ENCODE measurements at places on chromosomes 1 and 21.

DNA sequence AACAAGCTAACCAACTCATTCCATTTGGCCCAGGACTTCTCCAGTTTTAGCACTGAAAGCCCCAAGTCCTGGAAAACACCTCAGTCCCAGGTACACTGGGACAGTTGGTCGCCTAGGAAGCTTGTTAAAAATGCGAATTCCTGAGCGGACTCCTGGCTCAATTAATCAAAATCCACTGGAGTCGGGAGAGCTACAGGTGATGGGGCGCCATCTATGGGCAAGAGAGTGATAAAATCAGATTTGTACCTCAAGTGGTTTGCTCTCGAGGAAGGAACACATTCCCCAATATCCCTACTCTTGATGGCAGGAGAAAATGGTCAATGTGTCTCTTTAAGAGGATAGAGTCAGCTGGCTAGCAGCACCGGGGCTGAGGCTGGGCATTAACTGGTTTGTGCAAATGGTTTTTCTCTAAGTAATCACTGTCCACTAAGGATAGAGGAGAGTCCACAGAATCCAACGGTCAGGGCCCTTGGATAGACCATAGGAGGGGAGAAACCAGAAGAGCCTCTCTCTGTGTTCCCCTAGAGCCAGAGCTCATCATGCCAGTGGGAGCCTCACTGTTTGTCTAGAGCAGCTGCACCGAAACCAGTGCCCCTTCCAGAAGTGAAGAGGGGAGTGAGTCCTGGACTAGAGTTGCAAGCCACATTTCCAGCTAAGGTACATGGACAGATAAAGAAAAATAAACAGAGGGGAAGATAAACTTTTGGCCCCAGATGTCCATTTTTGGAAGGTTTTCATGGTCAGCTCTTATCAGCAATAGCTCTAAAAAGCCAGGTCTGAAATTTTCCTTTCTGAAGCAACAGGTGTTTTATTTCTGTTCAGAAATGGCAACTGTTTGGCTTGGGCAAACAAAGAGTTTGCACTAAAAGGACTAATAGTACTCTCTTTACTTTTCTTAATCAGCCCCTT, 148.5 kb downstream of the TENT5C start:
- peak; percentile 73 for DNase-seq

GRCh38 chr1:93977598-93977945, 68.3 kb upstream of the GCLM start:
- peak; percentile 54 for DNase-seq

- DNase-seq, result no peak
Measured at GRCh38 chr1:108066808-108067207, 101.8 kb upstream of the VAV3 start.

DNA sequence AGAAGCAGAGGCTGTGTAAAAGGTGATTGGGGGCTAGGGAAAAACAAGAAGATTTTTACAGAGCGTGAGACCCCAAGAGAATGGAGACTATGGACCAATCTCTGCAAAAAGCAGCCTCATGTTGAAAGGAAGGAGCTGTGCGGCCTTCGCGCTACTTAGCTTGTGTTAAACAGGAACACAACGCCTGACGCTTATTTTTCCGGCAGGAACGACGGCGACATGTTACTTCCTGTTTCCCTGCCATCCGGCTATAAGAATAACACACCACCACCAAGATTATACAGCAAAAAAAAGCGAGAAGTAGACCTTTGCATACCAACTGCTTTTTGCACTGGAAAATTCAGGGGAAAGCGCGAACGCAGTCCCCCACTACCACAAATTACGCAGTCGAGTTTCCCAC, 272.7 kb downstream of the FAM72C start:
- no peak for DNase-seq

DNA sequence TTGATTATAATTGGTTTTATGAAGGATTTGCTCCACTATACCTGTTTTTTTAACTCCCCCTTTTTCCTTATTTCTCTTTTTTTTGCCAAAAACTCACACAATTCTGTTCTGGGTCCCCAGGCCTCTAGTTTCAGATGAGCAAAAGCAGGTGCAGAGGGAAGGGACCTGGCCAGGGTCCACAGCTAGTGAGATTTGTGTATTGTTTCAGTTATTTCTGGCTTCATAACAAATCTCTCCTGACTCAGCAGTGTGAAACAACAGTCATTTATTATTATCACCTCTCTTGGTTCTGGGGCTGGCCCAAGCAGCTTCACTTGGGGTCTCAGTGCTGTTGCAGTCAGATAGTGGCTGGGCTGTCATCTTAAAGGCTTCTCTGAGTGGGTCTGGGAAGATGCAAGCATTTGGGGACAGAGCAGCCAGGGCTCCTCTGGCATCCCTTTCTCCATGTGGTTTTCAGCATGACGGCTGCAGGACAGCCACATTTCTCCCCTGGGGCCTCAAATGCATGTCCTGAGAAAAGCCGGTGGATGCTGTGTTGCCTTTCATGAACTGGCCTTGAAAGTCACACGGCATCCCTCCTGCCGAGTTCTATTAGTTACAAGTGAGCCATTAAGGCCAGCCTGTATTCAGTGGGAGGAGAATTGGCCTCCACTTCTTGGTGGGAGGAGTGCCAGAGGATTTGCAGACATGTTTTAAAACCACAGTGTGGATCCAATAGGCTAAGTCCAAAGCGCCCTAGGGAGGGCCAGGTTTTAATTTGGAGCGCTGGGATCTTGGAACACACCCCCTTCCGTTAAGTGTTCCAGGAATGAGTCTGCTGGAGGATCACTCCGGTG, 137.1 kb downstream of the CAMTA1 start:
- peak; percentile 43 for DNase-seq

DNA sequence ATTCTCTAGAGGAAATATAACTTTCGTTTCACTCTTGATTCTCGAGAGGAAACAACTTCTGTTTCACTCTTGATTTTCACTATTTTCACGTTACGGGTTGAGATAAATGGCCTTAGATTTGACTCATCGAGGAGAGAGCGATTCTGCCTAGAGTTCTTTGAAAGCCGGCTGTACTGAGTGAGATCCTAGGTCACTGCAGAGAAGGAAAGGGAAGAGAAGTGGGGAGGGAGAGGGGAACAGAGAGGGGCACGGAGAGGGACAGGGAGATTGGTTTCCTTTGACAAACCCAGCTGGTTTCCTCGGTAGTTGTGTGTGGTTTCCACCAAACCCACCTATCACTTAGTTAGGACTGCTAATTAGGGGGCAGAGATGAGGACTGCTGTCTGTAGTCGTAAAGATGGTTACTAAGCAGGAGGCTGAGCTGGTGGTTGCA, 21.6 kb upstream of the GPR137B start:
- no peak for DNase-seq

DNA sequence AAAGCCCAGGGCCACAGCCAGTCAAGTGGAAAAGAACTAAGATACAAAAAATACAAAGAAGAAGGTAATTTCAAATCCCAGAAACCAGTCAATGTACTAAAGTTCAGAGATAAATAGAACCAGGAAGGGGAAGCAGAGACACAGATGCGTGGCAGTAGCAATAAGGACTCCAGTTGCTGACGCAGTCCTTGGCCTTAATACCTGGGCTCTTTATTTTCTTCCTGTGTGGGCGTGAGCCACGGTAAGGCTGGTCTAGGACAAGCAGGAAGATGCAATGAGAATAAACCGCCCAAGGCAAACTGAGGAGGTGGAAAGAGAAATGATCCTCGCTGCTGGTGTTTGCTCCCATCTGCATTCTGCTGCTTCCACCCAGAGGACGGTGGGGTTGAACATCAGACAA, 65.6 kb upstream of the PLXNA2 start:
- no peak for DNase-seq

GRCh38 chr1:91098299-91098906, 76.6 kb upstream of the ZNF644 start:
- peak; percentile 73 for DNase-seq

DNA sequence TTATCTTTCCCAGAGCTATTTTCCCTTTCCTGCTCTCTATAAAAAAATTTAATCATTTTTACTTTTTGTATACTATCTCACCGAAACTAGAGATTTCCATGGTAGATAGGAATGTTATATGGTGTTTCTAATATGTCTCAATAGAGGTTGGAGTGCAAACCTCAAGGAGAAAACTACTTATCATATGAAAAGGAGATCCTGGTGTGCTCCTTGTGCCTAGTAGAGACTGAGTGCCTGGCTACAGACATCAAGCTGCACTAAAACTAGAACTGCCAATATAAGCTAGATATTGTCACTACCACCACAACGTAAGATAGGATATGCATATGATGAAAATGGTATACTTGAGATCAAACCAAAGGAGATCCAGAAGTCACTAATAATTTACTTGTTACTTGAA, 67.0 kb downstream of the RGS18 start:
- no peak for DNase-seq

DNA sequence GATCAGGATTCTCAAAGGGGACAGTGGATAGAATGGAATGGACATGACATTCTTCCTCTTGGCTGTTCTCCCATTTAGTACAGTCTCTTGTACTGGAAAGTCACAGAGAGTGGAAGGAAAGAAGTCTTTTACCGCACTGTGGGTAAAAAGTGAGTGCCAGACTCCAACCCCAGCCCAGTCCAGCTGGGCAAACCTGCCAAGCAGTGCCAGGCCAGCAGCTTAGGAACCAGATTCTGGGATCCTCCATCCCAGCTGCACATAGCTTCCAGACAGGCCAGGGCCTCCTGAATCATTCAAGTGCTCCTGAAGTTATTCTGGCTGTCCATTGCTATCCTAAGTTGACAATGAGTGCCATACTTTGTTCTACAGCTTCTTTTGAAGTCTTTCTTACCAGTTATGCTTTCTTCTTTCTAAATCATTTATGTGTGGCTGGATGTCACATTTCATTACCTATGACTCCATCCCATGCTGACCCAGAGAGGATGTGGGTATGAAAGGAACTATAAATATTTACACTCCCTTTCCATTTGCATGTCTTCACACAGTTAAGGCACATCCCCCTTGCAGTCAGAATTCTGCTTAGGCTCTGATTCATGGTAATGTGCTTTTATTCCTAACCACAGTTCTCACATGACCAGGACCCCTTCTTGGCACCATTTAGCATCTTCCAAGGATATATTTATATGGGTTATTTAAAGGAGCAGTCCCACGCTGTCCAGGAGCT, 88.9 kb downstream of the AK5 start:
- peak; percentile 94 for DNase-seq

DNA sequence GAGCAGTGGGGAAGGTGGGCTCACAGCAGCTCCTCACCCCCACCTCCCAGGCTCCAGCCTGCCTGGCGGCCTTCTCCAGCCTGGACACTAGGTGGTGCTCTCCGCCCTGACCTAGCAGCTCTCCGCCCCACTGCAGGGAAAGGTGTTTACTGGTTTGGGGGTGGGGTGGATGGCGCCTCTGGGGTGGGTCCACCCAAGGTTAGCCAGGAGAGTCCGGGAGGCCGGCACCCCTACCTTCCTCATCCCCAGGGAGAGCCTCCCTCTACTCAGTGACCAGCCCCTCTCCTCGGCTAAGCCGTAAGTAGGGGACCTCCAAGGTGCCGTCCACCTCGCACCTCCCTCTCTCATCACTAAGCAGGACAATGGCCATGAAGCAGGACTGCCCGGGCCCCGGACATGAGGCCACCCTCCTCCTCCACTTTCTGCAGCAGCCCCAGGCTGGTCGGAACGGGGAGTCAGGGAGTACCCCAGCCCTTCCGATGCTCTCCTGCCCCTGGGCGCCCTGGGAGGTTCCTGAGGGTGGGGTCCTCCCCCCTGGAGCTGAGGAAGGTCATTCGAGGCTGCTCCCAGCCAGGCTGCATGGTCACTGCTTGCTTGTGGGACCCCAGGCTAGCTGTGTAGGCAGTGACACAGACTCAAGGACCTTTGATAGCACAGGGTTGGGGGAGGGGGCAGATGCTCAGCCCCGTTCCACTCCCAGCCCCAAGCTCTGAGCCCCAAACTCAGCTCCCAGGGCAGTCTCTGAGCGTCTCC, 101.4 kb upstream of the VAMP3 start:
- peak; percentile 36 for DNase-seq

DNA sequence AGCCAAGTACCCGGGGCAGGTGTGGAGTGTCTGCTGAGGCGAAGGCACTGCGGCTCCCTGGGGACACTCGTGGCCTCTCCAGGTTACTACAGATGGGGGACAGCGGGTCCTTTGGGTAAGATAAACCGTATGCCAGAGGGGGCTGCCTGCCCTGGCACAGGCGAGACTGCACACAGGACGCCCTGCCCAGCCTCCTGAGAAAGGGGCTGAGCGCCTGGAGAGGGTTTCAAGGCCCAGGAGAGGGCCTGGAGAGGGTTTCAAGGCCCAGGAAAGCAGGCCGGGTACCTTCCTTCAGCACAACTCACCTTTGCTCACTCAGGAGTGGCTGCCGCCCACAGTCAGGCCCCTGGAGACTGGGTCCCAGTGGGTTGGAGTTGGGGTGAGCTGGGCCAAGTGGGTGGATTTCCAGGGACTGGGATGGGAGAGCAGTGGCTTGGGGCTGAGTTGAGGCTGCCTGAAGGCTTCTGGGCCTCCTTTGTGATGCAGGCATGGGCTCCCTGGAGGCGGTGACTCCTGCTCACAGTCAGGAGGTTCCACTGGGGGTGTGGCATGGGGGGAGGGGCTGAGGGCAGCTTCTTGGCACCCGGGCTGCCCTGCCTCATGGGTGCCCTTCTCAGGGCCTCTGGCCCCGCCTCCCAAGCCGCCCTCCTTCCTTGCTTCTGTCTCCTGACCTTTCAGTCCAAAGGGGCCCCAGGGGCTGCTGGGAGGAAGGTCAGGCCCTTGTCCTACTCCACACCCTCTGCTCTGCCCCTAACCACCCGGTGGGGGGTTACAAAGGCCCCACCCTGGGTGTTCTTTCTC, at the start of gene MMEL1:
Gene MMEL1 (minus strand): TSS at position 456 of the 801 bp plus-strand sequence. CDS start 3,532 bp downstream, outside the sequence.
- DNase-seq, result no peak

- DNase-seq, result peak; percentile 99
Measured at GRCh38 chr1:8396786-8397406, 79.0 kb downstream of the SLC45A1 start.

DNA sequence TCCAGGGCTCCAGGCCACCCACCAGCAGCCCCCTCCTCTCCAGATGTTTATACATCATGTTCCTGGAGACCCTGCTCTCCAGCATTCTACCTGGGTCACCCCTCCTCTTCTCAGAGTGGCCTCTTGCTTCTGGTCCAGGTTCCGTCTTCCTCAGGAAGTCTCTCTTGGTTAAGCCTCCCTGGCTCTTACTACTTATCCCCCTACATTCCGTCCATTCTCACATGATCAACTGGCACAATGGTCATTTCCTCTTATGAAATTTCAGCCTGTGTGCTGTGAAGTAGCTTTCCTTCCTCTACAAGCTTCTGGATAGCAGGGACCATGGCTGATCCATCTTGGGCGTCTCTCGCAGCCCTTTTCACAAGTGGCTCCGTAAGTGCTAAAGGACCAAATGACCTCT, 33.9 kb upstream of the ATP2B4 start:
- peak; percentile 45 for DNase-seq

DNA sequence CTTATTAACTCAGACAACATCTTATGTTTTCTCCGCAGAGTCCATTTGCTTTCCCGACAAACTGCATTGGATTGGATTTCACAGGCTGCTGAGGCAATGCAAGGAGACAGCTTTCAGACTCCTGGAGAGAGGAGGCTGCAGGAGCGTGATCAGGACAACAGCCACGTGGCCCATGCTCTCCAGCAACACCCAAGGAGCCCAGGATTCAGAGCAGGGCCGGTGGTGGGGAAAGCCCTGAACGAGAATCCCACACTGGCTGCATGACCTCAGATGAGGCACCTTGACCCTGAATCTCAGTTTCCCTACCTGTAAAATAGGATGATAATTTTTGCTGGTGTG, 78.3 kb upstream of the NFASC start:
- no peak for DNase-seq

GRCh38 chr1:53449021-53449420, 10.2 kb upstream of the DMRTB1 start:
- peak; percentile 94 for DNase-seq

- peak; percentile 48 for DNase-seq
Measured at GRCh38 chr1:9376886-9377333, 84.2 kb downstream of the SPSB1 start.

Data from EL (cell line).